Small intestine (tissue), 16 donors: ENCODE measurements at places on chromosomes 5 and 9. TPM values are rescaled to one million over a fixed set of nuclear protein-coding genes. Genes with fewer than 3 reads are reported as not detected.
A peak's percentile ranks its signal among the peaks of the same experiment; 100 is the strongest.

The PCDHGA7 gene
- 0.30 TPM for polyA plus RNA-seq

The SLC27A6 gene
- not detected for polyA plus RNA-seq

DNA sequence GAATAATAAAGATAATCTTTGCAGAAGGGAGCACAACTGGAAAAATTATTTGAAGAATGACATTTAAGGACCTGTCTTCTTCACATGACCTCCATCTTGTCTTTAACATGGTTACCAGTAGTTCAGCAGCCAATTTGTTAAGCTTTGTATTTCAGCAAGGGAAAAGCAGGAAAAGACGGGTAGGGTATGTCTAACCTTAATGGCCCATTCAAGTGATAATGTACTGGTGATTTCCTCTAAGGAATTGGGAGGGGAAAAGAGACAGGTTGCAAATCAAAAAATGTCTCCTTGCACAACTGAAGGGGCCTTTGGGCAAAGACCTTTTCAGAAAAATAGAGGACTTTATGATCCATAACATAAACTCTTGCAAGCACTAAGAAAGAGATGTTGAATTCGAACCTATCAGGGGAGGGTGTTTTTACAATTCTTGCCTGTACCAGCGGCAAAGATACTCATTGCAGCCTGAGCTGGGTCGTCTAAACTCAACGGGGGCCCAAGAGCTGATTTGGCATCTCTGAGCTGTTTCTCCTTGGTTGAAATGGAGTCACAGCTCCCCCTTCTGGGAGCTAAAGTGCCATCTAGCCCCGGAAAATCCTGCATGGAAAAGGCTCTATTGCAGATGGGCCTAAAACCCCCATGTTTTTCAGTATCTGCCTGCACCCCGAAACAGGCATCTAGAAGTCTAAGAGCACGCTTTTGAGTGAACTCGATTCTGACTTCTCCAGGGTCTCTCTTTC is 3.8 kb downstream of the BRINP1 start:
- no peak overlapping the region for H3K4me3 ChIP-seq
- no peak for DNase-seq
- peaks cover 20% of the 10 kb centered on the region for H3K27me3 ChIP-seq
- H3K36me3 ChIP-seq: no peaks in the 10 kb centered on the region
- no peaks in the 10 kb centered on the region for H3K4me1 ChIP-seq
- no peak overlapping the region for H3K27ac ChIP-seq

- no peak within 1 kb of the TSS for H3K4me3 ChIP-seq
- no peaks in the 10 kb centered on the region for H3K4me1 ChIP-seq
- H3K27me3 ChIP-seq: no peaks in the 10 kb centered on the region
Observed at GRCh38 chr5:174045470-174046025, at the start of gene NSG2. Gene NSG2, plus strand, starts transcription at chr5:174045706. Its CDS starts 1,050 bp downstream, at chr5:174046756.

GRCh38 chr5:92525131-92525530 is 1055.9 kb downstream of the NR2F1-AS1 start:
- H3K27ac ChIP-seq: no peak overlapping the region
- DNase-seq: no peak
- H3K4me1 ChIP-seq: no peaks in the 10 kb centered on the region
- H3K36me3 ChIP-seq: no peaks in the 10 kb centered on the region
- no peak overlapping the region for H3K4me3 ChIP-seq

GRCh38 chr9:96321515-96321914 is 19.5 kb upstream of the HSD17B3 start:
- H3K4me1 ChIP-seq: no peaks in the 10 kb centered on the region
- H3K27me3 ChIP-seq: no peaks in the 10 kb centered on the region
- DNase-seq: no peak
- H3K36me3 ChIP-seq: peaks cover 2% of the 10 kb centered on the region

- H3K36me3 ChIP-seq: no peaks in the 10 kb centered on the region
- no peaks in the 10 kb centered on the region for H3K27me3 ChIP-seq
- peak; percentile 81 for DNase-seq
- H3K4me3 ChIP-seq: no peak overlapping the region
- no peak overlapping the region for H3K27ac ChIP-seq
Observed at GRCh38 chr5:91162534-91163381, 220.4 kb downstream of the ARRDC3 start.

- no peaks in the 10 kb centered on the region for H3K36me3 ChIP-seq
- H3K27me3 ChIP-seq: no peaks in the 10 kb centered on the region
- H3K4me1 ChIP-seq: peaks cover 3% of the 10 kb centered on the region
Observed at GRCh38 chr9:117783828-117784227, 79.6 kb downstream of the TLR4 start.

DNA sequence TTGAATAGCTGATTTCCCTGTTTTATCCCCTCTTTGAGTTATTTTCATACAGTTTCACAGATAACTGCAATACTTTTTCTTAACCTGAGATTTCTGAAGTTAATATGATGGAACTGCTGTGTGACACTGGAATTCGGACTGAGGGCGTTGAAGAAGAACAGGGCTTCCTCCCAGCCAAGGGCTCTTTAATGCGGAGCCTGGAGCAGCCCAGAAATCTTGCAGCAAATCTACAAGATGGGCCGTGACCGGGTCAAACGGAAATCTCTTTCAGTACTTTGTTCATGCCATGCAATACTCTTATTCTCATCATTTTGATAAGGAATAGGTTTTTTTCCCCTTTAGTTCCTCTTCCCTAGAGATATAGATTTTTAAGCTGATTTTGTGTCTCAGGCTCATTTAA is 236.8 kb upstream of the IRX4 start:
- no peak overlapping the region for H3K4me3 ChIP-seq
- no peaks in the 10 kb centered on the region for H3K36me3 ChIP-seq
- no peak overlapping the region for H3K27ac ChIP-seq
- H3K4me1 ChIP-seq: no peaks in the 10 kb centered on the region

- DNase-seq: no peak
- H3K27ac ChIP-seq: no peak overlapping the region
- H3K27me3 ChIP-seq: no peaks in the 10 kb centered on the region
- H3K4me3 ChIP-seq: no peak overlapping the region
- no peaks in the 10 kb centered on the region for H3K36me3 ChIP-seq
Observed at GRCh38 chr9:27212191-27212590, 84.8 kb downstream of the EQTN start.

DNA sequence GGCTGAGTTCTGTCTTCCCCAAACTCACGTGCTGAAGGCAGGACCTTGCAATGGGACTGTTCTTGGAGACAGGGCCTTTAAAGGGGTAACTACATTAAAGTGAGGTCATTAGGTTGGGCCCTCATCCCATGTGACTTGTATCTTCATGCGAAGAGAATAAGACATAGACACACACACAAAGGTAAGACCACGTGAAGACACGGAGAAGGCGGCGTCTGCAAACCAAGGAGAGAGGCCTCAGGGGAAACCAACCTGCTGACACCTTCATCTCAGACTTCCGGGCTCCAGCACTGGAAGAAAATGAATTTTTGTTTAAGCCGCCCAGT is 50.7 kb upstream of the KCNMB1 start:
- no peaks in the 10 kb centered on the region for H3K4me1 ChIP-seq
- H3K36me3 ChIP-seq: no peaks in the 10 kb centered on the region
- no peak overlapping the region for H3K4me3 ChIP-seq
- no peak for DNase-seq
- H3K27ac ChIP-seq: no peak overlapping the region

DNA sequence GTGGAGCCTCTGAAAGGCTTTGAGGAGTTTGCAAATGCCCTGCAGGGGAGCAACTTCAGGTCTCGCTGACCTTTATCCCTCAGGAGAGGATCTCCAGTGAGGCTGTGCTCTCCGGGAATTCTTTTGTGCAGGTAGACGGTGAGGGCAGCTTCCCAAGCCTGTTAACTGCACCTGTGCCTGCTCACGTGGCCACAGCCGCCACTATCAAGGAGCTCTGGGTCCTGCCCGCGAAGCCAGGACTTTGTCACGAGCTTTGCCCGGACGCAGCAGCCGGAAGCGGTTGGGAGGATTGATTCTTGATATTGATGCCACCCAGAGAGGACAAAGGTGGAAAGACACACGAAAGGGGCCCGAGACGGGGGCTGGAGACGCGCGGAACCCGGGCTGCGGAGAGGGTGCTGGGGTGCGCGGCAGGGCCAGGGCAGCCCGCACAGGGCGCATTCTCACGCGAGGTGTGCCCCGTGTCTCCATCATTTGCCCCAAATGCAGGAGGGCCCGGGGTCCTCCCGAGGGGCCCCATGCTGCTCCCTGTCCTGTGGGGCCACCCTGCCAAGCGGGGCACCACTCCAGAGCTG is 18.2 kb downstream of the SLC9A3 start:
- no peaks in the 10 kb centered on the region for H3K4me1 ChIP-seq
- H3K4me3 ChIP-seq: no peak overlapping the region
- peak overlapping the region; percentile 85 for H3K27ac ChIP-seq
- peaks cover 3% of the 10 kb centered on the region for H3K27me3 ChIP-seq
- DNase-seq: peak; percentile 95
- H3K36me3 ChIP-seq: no peaks in the 10 kb centered on the region

GRCh38 chr5:69149676-69150010 is 17.3 kb upstream of the CCNB1 start:
- H3K4me3 ChIP-seq: no peak overlapping the region
- H3K27ac ChIP-seq: no peak overlapping the region
- H3K27me3 ChIP-seq: no peaks in the 10 kb centered on the region
- no peaks in the 10 kb centered on the region for H3K36me3 ChIP-seq
- H3K4me1 ChIP-seq: no peaks in the 10 kb centered on the region

- no peak for DNase-seq
- H3K27ac ChIP-seq: no peak overlapping the region
- H3K27me3 ChIP-seq: no peaks in the 10 kb centered on the region
- H3K4me3 ChIP-seq: no peak overlapping the region
- H3K36me3 ChIP-seq: no peaks in the 10 kb centered on the region
Observed at GRCh38 chr9:109453210-109453842, 44.8 kb downstream of the PTPN3 start.

GRCh38 chr9:114769624-114770023 is 36.2 kb downstream of the TNFSF15 start:
- H3K36me3 ChIP-seq: no peaks in the 10 kb centered on the region
- no peak overlapping the region for H3K4me3 ChIP-seq
- H3K4me1 ChIP-seq: peaks cover 11% of the 10 kb centered on the region
- DNase-seq: peak; percentile 20
- H3K27me3 ChIP-seq: no peaks in the 10 kb centered on the region
- H3K27ac ChIP-seq: no peak overlapping the region

GRCh38 chr9:120099065-120099464 is 480.9 kb downstream of the CDK5RAP2 start:
- DNase-seq: no peak
- H3K4me1 ChIP-seq: no peaks in the 10 kb centered on the region
- no peaks in the 10 kb centered on the region for H3K27me3 ChIP-seq
- H3K4me3 ChIP-seq: no peak overlapping the region
- no peaks in the 10 kb centered on the region for H3K36me3 ChIP-seq
- H3K27ac ChIP-seq: no peak overlapping the region
